Activated naive CD4-positive, alpha-beta T cell treated with Interleukin-2 at 50 U/mL for 16 hours (primary cell): ENCODE measurements at places on chromosomes 7 and 10.
A peak's percentile ranks its signal among the peaks of the same experiment; 100 is the strongest.

DNA sequence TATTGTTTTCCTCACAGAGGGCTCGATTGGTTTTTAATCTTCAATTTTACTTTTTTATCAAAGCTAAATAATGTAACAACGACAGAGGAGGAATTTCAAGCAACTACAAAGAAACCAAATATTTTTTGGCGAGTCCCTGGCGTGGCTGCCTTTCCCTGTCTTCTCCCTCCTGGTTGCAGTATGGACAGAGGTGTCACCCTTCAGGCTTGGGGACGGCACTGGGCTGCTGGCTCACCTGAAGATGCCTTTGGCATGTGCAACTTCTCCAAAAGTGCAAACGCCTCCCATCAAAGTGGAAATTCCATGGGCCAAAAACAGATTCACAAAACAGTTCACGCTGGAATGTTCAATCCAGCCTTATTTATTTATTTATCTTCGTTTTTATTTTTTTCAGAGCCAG lies 51.9 kb downstream of the DOCK1 start:
- DNase-seq = no peak

DNA sequence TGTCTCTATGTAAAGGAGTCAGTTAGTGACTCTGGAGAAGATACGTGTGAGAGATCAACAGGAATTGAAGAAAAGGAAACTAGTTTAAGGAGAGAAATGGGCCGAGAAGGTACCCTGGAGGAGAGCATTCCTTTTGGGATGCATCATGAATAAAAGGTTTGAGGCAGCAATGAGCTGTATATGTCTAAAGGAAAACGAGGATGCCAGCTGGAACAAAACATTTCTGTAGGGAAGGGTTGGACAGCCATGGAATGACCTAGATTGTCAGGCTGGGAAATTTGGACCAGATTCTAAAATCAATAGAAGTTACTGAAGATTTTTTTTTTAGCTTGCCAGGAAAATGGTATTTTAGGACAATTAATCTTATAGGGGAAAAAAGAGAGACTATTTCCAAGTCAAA lies 17.2 kb upstream of the MPP7 start:
- DNase-seq = no peak

DNA sequence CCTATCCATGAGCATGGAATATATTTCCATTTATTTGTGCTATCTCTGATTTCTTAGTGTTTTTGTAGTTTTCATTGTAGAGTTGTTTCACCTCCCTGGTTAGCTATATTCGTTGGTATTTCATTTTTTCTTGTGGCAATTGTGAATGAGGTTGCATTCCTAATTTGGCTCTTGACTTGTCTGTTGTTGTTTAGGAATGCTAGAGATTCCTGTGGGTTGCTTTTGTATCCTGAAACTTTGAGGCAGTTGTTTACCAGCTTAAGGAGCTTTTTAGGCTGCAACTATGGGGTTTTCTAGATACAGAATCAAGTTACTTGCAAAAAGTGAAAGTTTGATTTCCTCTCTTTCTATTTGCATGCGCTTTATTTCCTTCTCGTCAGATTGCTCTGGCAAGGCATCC lies 304.7 kb upstream of the GRM3 start:
- no peak for DNase-seq

GRCh38 chr7:70693686-70694433 lies 438.1 kb upstream of the GALNT17 start:
- peak; percentile 48 for DNase-seq

GRCh38 chr10:62980687-62981086 lies 152.4 kb upstream of the NRBF2 start:
- DNase-seq = peak; percentile 24

- DNase-seq = no peak
These were observed 8.8 kb downstream of the DEPP1 start for GRCh38 chr10:44969854-44970253.

GRCh38 chr7:38830826-38831225 lies 78.2 kb downstream of the VPS41 start:
- DNase-seq = no peak

GRCh38 chr7:85041605-85042216 lies 145.1 kb downstream of the SEMA3D start:
- DNase-seq = no peak

GRCh38 chr10:89343089-89343767 lies 15.4 kb downstream of the IFIT3 start:
- no peak for DNase-seq

DNA sequence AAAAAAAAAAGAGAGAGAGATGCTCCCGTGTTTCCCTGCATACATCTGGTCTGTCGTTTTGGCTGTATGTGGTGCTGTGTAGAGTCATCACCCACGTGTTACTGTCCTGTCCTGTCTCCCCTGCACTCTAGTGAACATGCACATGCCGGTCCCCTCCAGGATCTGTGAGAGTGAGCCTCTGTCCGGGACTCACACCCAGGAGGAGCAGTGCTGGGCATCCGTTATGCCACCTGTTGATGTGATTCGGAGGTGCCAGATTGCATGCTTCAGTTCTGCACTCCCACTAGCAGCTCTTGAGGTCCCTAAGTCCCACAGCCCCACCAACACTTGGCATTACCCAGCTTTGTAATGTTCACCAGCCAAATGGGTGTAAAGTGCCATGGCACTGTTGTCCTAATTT lies 16.4 kb downstream of the GHRHR start:
- DNase-seq = no peak

- no peak for DNase-seq
These were observed 46.1 kb downstream of the ASB13 start for GRCh38 chr10:5620223-5620721.

GRCh38 chr7:138829335-138829734 lies 31.3 kb upstream of the ATP6V0A4 start:
- no peak for DNase-seq

DNA sequence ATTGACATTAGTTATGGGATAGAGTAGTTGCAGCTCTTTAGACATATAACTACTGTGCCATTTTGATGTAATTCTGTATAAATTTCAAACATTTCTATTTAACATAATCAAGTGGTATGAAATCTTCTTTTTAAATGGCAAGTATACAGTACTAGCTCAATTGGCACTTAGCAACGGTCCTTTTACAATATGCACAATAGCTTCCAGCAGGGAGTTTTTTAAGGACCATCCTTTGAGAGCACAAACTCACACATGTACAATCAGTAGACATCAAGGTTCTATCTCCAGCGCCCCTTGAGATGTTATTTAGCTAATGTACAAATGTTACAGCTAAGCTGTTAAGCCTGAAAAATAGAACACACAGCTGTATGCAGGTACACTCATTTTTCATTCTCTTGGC lies 480.7 kb downstream of the TFEC start:
- no peak for DNase-seq

DNA sequence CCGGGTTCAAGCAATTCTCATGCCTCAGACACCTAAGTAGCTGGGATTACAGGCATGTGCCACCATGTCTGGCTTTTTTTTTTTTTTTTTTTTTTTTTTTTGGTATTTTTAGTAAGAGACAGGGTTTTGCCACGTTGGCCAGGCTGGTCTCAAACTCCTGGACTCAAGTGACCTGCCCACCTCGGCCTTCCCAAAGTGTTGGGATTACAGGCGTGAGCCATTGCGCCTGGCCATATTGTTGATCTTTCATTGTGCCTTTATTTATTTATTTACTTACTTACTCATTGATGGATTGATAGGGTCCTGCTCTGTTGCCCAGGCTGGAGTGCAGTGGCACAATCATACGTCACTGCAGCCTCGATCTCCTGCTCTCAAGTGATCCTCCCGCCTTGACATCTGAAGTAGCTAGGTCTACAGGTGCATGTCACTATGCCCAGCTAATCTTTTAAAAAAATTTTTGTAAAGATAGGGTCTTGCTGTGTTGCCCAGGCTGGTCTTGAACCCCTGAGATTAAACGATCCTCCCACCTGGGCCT lies 30.4 kb downstream of the SVIL start:
- no peak for DNase-seq

GRCh38 chr10:84493361-84493760 lies 165.0 kb downstream of the CCSER2 start:
- DNase-seq = no peak

DNA sequence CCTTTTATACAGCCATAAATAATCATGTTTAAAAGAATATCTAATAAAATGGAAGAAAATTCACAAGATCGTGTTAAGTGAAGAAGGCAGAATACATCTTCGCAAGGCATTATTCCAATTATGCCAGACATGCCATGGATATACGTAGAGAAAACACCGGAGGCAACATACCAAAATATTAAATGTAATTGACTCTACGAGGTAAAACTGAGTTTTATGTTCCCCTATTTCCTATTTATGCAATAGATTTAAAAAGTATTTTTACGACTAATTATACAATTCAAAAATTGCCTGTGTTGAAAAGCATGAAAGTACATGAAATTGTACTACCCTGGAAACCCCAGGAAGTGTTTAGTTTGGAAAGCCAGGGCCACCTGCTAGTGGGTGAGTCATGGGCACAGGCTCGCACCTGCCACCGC lies 936 bp upstream of the REPIN1 start:
- no peak for DNase-seq

- DNase-seq = no peak
These were observed 11.2 kb downstream of the MUC17 start for GRCh38 chr7:101031082-101031481.

DNA sequence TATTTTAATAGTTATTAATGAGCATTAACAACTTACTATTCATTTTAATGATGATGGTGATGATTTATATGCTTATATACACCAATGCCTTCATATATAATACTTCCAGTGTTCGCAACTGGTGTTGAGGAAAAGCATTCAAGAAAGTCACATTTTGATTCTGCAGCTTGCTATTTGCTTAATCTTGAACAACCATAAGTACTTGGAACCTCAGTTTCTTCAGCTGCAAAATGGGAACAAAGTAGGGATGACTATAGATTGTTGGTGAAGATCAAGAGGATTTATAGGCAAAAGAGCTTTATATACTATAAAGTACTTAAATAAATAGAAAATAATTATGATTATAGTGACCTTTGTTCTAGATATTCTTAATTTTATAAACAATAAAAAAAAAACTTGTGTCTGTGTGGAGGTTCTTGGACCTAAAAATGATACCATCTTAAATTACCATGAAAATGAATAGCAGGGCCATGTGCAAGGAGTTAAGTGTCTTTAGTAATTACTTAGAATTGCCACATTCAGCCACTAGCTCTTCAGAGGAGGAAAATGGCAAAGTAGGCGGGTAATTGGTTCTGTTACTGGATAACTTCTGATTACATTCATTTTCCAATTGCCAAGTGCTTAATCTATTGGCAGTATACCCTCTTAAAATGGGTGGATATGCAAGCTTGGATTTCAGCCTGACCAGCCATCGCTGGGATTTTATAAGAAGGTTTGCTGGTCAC lies 4.5 kb downstream of the ARID5B start:
- DNase-seq = no peak

GRCh38 chr7:158386866-158387545 lies 200.6 kb downstream of the PTPRN2 start:
- DNase-seq = no peak

DNA sequence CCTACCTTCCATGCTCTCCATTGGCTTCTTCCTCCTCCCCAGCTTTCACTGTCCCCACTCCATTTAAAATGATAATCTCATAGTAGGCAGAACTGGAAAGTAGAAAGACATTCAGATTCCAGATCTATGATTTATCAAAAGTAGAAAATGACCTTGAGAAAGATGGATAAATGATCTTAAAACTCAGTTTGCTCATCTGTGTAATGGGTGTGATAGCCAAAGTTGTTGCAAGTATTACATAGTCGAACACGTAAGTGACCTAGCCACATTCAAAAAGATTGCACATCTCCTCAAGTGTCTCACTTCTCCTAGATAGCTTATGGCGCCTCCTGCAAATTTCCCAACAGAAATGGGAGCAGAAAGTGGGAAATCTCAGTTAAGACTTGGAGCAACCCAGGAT lies 89.8 kb upstream of the FGL2 start:
- DNase-seq = no peak

DNA sequence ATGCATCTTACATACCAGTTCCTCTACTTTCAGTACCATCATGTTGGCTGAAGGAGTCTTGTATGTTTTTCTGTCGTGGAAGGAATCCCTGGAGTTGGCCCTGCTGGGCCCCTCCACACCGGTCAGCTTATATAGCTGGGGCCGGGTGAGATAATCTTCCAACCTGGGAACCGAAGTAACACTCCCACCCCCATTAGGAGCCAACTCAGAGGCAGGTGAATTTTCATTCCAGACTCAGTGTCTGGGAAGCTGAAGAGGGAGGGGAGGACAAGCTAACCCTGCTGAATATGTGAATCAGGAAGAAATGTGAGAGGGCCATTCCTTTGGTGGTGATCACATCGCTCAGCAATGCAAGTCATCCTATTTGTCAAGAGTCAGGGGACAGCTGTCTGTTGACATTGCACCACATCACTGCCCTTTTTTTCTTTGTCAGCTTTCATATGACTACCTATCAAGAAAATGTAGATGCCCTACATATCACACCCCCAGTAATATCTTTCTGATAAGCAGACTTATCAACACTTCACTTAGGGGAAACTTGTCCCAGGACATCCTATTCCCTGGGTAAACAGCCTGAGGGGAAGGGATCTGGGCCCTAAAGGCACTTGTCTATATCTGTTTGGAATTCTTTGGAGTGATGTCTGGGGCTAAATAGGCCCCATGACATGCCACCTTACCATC lies at the start of gene ANKRD1:
Gene ANKRD1 (minus strand): TSS at position 102 of the 681 bp plus-strand sequence. CDS start 60 bp downstream, at position 42.
- no peak for DNase-seq

DNA sequence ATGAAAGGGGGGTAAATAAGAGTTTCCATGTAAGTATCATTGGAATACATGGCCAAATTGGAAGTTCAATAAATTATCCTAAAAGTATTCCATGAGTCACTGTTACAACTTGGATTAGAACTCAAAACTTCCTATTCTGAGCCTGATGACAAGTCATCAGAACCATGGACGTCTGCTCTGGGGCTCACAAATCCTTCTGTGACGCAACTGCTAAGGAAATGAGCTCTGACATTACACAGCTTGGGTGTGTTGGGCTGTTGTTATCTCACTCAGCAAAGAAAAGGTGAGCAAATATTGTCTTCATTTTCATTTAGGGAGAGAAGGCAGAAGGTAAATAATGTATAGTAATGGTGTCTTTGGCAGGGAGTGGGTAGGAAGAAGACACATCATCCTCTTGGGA lies 214.8 kb upstream of the ADO start:
- no peak for DNase-seq

DNA sequence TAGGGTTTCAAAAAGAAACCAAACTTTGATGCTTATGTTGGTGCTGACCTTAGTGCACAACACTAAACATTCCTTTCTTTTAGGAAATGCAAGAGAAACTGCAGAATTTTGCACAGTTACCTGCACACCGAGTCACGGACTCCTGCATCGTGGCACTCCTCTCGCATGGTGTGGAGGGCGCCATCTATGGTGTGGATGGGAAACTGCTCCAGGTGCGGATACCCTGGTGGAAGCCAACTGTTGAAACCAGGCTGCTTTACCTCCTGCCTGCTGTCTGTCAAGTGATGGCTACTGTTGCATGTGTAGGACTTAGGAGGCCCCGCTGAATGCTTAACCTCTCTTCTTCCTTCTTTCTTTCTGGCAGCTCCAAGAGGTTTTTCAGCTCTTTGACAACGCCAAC lies 11.7 kb downstream of the CASP2 start:
- DNase-seq = peak; percentile 66

- DNase-seq = no peak
These were observed 36.9 kb downstream of the YKT6 start for GRCh38 chr7:44237696-44238095.

- DNase-seq = no peak
These were observed 2.3 kb upstream of the CREB5 start for GRCh38 chr7:28409716-28410627.

- DNase-seq = no peak
These were observed at the start of gene AQP1 for GRCh38 chr7:30911561-30911969. Gene AQP1 (plus strand): TSS chr7:30911853. CDS start chr7:30911910, 57 bp downstream.
